ENCODE measurements at places on chromosomes 1 and 21.
A peak's percentile ranks its signal among the peaks of the same experiment; 100 is the strongest.

- peak; percentile 54 for DNase-seq
These were observed 858.7 kb downstream of the USP25 start for GRCh38 chr21:16588433-16588860.

- peak; percentile 99 for DNase-seq
These were observed 38.6 kb downstream of the BRINP2 start for GRCh38 chr1:177209357-177209756.

GRCh38 chr1:36322041-36322785 is 1.2 kb downstream of the EVA1B start:
- DNase-seq, result no peak

DNA sequence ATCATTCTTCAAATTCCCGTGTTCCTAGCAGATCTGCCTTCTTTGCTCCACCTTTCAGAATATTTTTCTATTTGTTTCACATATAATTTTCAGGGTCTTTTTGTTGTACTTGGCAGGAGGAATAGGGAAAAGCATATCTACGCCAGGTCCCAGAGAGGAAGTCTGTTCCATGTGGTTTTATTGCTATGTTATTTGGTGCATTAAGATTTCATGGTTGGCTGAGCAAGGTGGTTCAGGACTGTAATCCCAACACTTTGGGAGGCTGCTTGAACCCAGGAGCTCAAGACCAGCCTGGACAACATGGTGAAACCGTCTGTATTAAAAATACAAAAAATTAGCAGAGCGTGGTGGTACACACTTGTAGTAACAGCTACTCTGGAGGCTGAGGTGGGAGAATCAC is 36.1 kb downstream of the COL6A1 start:
- DNase-seq, result no peak

DNA sequence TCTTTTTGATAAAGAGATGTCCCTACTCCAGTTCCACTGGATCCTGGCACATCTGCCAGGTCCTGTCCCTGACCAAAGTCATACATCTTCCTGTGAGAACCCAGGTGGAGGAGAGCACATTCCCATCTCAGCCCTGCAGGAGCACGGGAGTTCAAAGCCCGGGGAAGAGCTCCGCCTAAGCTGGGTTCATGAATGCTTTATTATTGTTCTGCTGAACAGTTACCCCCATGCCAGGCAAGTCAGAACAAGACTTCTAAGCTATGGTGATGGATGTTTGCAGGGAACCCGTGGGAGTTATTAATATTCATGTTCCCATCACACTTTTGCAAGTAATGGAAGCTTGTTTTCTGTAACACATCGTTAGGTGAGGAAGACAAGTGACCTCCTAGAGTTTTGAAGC is 62.9 kb downstream of the SEC16B start:
- no peak for DNase-seq

- no peak for DNase-seq
These were observed 24.6 kb upstream of the NEK7 start for GRCh38 chr1:198132060-198132781.

GRCh38 chr1:116510361-116510760 is 60.5 kb downstream of the CD58 start:
- DNase-seq, result no peak

GRCh38 chr1:155136748-155137147 is 1.1 kb downstream of the SLC50A1 start:
- no peak for DNase-seq

- DNase-seq, result no peak
These were observed 325.3 kb downstream of the PTBP2 start for GRCh38 chr1:97046765-97047420.

DNA sequence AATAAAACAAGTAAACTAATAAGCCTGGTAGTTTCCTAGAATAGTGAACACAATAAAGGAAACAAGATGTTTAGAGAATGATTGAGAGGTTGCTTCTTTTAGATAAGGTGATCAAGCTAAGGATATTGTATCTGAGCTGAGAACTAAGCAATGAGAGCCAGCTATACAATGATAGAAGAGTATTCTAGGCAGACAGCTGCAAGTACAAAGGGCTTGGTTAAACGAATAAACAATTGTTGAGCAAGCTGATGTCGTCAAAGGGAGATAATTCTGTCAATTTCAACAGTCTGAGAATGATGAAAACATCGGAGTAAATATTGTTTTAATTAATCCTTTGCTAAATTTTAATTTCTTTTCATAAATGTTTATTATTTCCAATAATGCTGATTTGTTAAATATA is 5.5 kb upstream of the FH start:
- DNase-seq, result no peak

DNA sequence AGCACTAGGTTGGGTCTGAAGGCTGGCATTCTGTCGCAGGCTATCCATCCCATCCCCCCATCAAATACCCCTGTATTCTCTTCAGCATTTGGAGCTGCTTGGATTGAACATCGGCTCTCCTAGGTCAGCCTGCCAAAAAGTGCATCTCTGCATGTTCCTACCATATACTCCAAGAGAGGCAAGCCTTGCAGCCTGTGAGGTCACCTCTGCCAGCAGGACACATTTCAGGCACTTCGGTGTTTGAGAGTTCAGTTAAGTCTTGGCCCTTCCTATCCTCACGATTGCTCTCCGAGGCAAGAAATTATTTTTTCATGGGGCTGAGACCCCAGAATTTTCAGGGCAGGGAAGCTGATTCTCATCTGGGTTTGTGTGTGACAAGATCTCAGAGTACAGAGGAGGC is 2.6 kb downstream of the GPR25 start:
- DNase-seq, result no peak

GRCh38 chr1:33874636-33875035 is 10.8 kb downstream of the HMGB4 start:
- no peak for DNase-seq

- peak; percentile 91 for DNase-seq
These were observed 38.4 kb downstream of the SPEN start for GRCh38 chr1:15885701-15886610.

DNA sequence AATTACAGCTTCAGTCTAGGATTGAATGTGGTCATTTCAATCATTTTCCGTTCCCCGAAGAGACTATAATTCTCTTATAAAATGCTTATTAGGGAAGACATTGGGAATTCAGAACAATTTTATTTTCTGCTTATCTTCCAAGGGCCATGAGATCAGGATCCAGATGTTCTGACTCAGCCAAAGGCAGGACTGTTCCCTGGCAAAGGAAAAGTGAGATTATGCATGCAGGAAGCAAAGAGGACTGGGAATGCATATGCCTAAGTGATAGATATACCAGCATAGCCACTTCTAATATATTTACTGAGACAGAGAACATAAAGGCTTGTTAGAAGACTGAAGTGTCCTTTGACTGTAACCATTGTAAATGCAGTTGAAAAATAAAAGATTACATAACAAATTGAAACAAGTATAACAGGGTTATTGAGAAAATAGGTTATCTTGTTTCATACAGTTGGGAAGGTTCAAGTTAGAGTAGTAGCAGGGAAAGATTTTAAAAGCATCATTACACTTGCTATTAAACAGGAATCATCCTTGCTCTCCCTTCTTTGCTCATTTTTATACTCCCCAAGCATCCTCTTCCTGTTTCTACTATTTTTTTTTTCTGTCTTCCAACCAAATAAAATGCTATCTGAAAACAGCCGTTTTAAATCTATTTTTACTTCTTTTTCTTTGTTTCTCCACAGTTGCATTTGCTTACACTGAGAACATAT is 439.6 kb upstream of the ADAMTS5 start:
- peak; percentile 37 for DNase-seq

- peak; percentile 48 for DNase-seq
These were observed 71.4 kb downstream of the ZNF281 start for GRCh38 chr1:200338451-200338850.

DNA sequence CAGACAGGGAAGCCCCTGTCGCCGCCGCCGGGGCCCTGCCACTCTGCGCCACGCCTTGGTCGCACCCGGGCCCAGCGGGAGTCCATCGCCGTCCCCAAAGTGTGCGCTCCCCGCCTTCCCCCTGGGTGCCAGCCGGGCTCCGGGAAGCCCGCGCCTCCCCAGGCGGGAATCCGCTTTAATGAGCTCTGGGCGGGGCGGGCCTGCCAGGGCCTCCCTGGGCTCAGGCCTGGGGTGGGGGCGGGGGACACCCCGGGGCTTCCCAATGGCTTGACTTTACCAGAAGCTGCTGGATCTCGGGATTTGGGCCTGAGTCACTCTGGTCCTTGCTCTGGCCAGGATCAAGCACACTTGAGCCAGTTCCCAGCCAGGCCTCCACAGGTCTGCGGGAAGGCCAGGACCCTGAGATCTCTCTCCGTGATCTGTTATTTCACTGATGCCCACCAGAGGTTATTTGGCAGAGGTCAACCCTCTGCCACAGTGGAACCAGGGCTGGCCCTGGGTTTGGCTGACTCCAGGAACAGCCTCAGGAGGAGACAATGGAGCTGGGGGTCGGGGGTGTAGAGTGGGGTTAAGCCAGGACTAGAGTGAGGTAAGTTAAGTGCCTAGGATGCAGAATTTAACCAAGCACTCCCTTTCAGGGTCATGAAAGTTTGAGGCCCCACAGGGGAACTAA is 178.4 kb upstream of the EDN2 start:
- DNase-seq, result no peak

DNA sequence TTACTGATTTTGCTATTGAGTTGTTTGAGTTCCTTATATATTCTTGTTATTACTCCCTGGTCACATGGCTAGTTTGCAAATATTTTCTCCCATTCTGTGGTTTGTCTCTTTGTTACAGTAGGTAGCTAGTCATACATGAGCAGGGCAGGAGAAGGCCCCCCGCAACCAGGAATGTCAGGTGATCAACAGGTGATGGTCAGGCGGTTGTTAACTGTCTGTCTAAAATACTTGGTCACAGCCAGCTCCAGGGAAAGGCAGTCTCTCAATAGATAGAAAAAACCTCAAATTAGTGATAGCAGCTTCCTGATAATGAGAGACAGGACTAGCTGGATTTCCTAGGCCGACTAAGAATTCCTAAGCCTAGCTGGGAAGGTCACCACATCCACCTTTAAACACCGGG is 217.9 kb downstream of the RHOU start:
- DNase-seq, result no peak

DNA sequence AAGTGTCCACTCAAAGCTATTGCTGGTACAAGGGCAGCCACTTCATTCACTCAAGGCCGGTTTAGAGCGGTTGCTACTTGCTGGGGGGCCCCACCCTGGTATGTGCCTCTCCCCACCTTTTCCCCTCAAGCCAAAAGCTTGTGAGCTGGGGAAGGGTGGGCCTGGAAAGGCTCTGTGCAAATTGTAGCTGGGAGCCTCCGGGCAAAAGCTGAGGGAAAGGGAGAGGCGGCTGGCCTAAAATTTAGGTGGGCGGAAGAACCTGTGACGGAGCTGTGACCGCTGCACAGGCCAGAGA is 306 bp upstream of the SH3D21 start:
- no peak for DNase-seq

GRCh38 chr1:40372658-40373322 is 737 bp upstream of the SMAP2 start:
- DNase-seq, result no peak

DNA sequence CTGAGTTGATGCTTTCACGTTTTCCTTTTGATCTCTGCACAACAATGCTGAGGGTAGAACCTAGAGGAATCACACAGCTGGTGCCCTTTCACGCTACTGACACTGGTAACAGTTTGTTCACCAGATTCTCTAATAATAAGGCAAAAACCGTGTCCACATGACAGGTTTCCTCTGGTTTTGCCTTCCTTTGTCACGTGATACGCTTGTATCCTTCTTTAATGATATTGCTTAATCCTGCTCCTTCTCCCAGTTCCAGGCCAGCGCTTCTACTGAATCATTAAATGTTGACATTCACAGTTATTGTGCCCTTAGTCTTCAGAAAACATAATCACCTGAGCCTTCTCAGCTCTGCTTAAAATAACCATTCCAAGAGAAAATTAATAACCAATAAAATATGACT is 978.2 kb upstream of the NCAM2 start:
- no peak for DNase-seq

DNA sequence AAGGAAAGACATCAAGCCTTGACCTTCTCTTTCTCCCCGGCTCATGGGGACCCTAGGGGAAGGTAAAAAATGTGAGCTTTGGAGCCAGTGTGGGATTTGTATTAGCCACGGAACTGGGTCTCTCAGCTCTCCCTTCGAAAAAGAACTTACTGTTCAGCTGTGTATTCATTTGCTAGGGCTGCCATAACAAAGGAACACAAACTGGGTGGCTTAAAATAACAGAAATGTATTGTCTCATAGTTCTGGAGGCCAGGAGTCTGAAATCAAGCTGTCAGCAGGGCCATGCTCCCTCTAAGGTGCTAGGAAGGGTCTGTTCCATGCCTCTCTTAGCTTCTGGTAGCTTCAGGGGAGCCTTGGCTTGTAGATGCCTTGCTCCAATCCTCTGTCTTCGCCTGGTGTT is 83.5 kb upstream of the SLC2A1 start:
- no peak for DNase-seq

DNA sequence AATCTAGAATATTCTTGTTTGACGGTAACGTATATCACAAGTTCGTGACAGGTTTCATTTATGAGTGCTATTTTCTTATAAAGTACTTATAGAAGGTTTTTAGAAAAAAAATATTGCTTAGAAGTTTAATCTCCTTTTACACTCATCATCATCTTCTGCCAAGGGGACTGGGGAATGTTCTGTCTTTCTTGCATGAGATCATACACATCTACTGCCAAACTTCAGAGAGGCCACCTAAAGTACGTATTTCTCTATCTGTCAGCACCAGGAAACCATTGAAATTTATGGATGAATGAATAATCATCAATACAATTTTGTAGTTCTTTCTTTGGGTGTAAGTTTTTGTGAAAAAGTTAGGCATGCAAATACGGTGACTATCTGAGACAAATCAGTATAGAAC is 245.8 kb downstream of the SPATA17 start:
- DNase-seq, result no peak

DNA sequence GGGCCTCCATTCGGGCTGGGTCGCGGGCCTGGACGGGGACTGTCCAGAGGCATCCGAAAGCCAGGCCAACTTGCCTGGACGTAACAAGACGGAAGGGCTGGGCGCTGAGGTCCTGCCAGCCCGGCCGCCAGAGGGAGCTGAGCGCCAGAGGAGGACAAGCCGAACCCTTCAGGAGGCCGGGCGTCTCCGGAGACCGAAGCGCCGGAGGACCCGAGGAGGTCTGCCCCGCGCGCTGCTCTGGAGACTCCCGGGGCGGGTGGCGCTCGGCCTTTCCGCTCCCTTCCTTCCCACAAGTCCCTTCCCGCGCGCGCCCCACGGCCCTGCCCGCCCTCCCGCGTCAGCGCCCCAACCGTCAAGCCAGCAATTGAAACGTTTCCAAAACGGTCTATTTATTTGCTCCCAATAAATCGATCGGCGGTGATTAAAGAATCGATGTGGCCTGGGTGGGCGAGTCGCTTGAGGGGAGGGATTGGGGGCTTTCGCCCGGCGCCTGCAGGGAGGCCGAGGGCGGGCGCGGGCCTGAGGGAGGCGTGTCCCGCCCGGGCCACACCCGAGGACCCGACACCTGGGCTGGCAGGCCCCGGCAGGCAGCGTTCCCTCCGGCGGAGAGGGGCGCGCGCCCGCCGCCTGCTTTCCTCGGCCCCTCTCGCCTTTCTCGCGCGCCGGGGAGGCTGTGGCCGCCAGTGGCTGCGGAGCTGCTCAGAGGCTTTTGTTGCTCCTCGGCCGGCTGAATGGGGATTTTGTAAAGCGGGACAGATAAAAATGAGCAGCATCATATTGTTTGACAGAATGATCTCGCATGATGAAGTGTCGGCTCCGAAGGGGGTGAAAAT is 5.2 kb upstream of the FOXD3 start:
- no peak for DNase-seq
